CD4-positive, alpha-beta T cell treated with Interleukin-10 for 1 hour (primary cell): ENCODE measurements at places on chromosomes 7 and 10.

DNA sequence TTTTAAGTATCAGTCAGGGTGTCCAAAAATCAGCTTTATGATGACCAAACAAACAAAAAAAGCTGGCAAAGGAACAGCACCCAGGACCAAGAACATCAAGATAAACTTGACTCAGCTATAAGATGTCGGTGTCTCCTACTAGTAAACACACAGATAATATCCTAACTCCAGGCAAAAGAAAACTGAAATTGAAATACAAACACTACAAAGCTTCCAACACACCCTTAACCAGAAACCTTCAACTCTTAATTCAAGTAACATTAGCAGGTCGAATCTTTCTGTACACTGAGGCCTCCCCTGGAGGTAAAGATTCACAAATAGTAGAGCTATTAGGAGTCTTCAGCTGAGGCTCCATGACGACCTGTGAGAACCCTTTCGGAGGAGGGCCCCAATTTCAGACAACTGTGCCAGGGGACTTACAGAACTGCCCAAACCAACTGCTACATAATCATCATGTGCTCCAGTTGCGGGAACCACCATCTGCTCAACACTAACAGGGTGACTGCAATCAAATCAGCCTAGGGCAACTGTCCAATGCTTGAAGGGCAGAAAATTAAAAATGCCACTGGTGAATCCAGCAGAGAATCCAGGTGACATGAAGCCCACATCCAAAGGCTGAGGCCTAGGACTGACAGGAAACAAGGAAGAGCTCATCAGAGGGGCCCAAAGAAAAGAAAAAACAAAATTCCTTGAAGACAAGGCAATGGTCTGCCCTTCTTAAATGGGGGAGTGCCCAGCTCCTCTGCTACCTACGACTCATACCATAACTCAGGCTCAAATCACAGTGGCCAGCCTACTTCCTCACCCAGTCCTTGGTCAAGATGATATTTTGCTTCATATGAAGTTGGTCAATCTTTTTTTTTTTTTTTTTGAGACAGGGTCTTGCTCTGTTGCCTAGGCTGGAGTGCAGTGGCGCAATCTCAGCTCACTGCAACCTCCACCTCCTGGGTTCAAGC is 20.0 kb downstream of the XPNPEP1 start:
- DNase-seq = no peak

GRCh38 chr7:130444234-130444633 is 3.4 kb upstream of the CEP41 start:
- DNase-seq = no peak

DNA sequence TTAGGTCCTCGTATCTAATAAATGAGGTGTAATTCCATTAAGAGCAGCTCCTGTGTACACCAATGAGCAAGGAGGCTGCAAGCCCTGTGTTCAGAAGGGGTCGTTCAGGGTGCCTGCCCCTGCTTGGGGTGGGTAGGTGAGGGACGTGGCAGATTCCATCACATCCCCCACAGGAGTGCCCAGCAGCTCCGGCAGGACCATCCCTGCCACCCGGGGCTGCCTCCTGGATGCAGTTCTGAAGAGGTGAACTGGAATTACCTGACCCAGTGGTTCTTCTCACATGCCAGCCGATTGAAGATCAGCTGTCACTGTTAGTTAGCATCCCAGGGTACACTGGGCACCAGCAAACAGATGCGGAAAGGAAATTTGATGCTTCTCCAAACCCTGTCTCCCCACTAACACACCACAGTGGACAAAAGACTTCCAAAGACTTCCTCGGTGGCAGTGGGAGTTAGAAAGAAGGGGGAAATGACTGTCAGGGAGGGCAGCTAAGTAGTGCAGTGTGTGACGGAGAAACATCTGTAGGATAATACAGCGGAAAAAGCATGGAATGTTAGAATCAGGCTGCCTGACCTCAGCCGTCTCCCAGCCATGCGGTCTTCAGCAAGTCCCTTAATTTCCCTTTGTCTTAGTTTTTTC is 313.6 kb upstream of the ZMIZ1 start:
- DNase-seq = no peak

- DNase-seq = peak; percentile 76
These were observed 534 bp downstream of the UBE3C start for GRCh38 chr7:157139111-157139809.

DNA sequence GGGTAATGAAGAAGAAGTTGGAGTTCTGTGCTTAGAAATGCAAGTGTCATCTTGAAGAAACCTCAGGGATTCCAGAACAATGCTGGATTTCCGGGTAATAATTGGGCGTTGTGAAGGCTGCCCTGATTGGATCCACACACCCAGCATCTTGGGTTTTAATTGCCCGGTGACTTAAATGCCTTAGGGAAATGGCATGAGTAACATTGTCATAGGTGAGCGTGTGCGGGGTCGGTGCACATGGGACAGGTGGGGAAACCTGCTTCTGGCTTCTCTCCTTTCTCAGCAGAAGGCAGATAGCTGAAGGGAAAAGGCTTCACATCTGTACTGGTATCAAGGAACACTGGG is 15.2 kb upstream of the CAMK1D start:
- no peak for DNase-seq

DNA sequence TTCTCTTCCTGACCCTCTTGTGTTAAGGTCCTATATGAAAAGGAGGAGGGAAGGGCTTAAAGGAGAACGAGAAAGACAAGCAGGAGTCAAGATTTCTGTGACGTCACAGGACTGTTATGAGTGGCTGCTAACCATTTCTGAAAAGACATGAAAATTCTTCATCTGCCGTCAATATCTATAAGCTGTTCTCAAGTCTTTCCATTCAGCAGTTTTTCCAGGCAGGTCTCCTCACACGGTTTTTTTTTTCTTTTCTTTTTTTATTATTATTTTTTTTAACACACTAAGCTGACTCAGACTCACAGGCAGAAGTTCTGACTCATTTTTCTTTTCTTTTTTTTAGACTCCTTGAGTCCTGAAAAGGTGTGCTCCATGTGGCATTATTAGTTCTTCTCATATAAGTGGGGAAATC is 72.0 kb downstream of the DGKI start:
- no peak for DNase-seq
